ENCODE measurements at places on chromosomes 1 and 21.

DNA sequence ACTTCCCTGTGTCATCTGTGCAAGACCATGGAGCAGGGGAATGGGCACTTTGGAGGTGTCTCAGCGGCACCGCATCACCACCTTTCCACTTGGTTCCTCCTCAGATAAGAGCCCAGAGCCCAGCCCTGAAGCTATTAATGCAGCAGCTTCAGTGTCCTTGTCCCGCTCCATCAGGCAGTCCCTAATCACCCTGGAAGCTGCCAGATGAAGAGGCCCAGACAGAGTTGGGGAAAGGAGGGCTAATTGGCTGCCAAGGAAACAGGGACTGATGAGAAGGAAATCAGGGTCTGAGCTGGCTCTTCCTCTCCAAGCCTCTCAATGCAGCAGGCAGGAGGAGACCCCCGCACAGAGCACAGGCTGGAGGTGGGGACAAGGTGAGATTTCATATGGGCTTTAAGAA, 83.1 kb upstream of the KLHDC7A start:
- DNase-seq: no peak

- DNase-seq: no peak
Observed at GRCh38 chr1:26156285-26157038, 2.4 kb upstream of the FAM110D start.

DNA sequence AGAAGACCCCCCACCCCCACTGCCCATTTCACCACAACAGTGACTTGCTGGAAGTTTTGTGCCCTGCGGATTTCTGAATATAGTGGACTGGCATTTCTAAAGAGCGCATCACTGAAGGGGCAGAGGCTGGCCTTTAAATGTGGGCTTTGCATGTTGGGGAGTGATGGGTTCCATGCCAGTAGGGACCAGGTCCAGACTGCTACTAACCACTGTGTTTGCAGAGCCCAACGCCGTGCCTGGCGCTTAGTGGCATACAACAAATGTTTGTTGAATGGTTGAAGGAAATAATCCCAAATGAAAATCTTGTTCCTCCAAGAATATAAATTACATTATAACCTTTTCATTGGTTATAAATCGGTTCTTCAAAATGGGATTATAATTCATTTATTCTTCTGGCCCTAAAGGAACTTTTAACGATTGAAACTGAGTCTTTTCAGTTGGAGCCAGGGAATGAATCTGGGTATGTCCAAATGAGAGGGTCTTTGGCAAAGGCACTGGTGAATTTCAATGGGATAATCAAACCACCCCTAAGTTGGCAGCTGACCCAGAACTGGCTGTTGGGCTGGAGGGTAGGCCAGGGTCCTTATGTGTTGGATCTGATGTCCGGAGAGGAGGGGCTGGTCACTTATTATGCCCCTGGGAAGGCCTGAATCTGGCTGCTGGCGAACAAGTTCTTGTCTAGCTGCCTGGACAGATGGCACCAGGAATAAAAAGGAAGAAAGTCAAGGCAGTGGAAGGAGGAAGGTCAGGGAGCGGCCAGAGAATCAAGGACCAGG, 13.8 kb upstream of the SDHB start:
- DNase-seq: no peak

GRCh38 chr21:18249672-18250071, 5.0 kb downstream of the CHODL start:
- DNase-seq: no peak

DNA sequence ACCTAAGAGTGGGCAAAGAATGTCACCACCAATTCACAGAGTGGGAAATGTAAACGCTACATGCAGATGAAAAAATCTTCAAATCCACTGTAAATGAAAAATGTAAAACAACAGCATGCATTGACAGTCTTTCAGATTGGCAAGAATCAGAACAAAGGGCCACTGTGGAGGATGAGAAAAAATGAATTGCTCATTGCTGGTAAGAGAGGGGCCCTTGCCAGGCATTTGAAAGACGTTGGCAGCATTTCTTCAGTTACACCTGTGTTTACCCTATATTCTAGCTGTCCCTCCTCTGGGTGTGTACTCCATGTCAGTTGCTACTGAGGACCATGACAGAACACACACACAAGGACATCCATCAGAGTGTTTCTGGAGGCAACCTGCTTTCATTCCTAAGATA, 25.8 kb upstream of the AADACL3 start:
- no peak for DNase-seq

- no peak for DNase-seq
Observed at GRCh38 chr1:31906557-31906956, 31.6 kb downstream of the PTP4A2 start.

- DNase-seq: no peak
Observed at GRCh38 chr1:196385109-196385508, 223.1 kb downstream of the KCNT2 start.

DNA sequence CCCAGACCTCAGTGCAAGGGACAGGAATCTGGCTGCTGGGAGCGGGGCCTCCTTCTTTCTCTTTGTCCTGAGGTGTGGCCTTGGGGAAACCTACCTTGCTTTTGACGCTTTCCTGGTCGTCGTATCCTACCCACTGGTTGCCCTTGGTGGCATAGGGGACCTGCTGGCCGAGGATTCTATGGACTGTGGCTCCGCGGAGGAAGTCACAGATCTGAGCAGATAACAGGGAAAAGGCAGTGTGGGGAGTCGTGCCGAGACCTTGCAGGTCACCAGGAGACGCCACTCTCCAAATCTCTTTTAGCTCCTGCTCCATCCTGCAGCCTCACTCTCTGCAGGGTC, 4.0 kb upstream of the MYBPH start:
- no peak for DNase-seq

- DNase-seq: no peak
Observed at GRCh38 chr21:34023691-34024373, 49.5 kb upstream of the MRPS6 start.

- DNase-seq: peak; percentile 51
Observed at GRCh38 chr1:228101994-228102790, 933 bp downstream of the C1orf35 start.

DNA sequence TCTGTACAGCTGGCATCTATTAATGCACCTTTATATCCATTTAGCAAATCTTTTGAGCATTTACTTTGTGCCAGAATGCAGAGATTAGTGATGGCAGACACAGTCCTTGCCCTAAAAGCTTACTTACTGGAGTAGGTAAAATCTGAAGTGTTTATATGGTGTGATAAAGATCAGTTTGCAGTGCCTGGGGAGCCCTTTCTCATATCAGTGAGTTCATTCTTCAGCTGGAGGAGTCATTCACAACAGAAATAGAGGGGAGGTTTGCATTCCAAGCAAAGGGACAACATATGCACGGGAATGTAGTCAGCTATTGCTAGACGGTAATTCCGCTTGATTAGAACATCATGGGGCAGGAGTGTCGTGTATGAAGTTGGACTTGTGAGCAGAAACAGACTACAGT, 8.4 kb downstream of the SLC35F3 start:
- DNase-seq: no peak

- no peak for DNase-seq
Observed at GRCh38 chr1:245695211-245695610, 540.4 kb downstream of the KIF26B start.

GRCh38 chr1:44501047-44501890, 96.2 kb downstream of the RNF220 start:
- no peak for DNase-seq

DNA sequence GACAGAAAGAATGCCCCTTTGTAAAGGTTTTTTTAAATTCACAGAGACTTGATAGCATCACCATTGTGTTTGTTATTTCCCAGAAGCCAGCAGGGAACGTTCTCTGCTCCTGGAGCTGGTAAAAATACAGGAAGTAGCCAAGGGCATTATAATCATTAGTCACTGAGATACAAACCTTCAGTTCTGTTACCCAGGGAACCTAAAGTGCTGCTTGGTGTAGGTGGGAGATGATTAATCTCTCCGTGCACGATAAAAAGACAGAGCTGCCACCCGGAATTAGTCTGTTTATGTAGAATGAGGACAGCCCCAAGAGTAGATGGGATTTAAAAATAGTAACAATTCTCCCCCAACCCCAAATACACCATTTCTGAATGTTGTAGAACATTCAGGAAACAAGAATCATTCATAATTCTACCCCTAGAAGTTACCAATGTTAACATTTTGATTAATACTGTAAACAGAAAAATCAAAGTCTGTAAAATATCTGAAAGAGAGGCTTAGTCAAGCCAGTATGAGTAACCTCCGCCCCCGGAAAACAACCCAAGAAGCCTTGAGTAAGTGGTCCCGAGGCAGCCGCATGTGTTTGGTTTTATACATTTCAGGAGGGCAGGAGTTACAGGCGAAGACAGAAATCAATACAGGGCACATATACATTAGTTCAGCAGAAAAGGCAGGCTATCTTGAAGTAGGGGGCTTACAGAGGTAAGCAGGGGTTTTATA, 45.3 kb upstream of the CTBS start:
- peak; percentile 85 for DNase-seq

DNA sequence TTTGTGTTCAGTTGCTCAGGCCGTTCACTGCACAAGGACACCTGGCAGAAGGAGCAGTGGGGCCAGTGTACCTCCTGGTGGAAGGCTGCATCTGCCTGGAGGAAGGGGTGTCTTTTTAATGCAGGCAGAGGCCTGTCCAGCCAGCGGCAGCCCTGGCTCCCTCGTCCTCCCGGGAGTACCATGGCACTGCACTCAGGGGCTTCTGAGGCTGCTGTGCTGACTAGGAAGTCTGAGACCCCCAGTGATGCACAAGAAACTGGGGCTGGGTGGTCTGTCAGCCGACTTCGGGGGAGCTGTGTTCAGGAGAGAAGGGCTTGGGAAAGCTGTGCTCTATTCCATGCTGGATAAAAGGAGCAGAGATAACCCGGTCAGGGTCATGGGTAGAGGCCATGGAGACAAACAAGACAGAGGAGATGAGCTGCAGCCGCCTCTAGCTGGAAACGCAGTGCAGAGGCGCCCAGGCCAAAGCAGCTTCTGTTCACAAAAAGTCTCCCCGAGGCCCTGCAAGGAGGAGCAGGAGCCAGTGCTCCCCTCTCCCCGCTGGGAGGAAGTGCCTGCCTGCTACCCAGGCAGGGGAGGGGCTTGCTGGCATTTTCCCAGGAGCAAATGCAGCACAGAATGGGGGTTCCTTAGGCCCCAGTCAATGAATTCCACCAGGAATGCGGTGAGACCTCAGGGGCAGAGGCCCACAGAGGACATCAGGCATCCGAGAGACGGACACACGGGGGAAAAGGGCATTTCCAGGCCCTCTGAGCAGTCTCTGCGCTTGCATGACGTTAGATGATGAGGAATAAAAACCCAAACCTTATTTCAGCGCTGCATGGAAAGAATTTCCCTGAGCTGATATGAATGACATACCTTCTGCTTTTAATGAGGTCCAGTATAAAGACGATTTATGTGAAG, 17.2 kb upstream of the C2CD2 start:
- no peak for DNase-seq

DNA sequence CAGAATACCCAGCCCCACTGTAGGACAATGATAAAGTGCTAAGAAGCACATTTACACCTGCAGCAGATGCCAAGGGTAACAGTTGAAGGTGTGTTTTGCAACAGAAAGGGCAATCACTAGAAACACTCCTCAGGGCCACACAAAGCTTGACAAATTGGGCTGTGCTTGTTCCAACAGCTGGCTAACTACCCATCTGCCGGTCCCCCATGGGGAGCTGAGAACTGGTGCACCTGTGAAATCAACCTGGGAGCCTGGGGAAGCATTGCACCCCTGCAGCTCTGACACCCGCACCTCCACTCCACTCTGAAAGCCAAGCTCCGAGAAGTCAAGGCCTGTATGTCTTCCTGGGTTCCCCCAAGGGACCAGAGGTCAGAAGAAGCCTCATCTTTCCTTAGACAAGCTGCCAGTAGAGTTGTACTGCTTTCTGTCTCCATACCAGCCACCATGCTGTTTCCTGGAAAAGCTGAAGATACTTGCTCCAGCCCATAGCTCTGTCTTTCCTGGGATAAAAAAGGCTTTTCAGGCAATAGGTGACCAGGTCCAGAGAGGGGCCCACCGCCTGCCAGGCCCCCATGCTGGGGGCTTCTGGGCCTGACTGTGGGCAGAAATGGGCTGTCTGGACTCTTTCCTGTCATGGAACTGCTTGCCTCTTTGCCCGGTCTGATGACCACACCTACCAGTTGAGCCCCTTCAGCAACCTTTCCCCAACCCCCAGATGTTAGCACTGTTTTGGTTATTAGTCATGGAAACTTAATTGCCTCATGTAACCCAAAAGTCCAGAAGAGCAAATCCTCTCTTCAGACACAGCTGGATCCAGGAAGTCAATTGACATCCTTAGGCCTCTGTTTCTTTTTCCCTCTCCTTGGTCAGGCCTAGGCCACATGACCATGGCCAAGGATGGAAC, 93.6 kb downstream of the KIF14 start:
- DNase-seq: no peak

- no peak for DNase-seq
Observed at GRCh38 chr21:41961282-41961701, 7.5 kb upstream of the C2CD2 start.

- no peak for DNase-seq
Observed at GRCh38 chr1:201054091-201054543, 30.6 kb upstream of the KIF21B start.

GRCh38 chr1:222042120-222042519, 300.2 kb upstream of the DUSP10 start:
- no peak for DNase-seq

DNA sequence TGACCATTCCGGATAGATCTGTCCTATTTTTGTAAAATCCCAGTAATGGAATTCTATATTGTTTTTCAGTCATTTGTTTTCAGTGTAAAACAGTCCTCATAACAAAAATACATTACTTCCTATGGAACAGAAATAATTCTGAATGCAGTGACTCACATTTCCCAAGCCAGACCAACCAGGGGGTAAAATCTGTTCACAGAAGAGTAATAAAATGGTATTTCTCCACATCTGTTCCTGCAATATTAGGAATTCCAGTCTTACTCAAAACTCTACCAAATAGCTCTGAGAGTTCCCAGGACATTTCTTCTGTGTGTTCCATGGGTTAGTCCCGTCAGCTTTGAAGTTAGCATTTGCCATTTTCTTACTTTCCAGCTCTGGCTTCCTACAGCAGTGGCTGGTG, 2.6 kb upstream of the DDR2 start:
- DNase-seq: no peak

GRCh38 chr1:52640697-52641096, 7.7 kb downstream of the SHISAL2A start:
- no peak for DNase-seq

- no peak for DNase-seq
Observed at GRCh38 chr1:113142791-113143190, 69.8 kb downstream of the LRIG2 start.

DNA sequence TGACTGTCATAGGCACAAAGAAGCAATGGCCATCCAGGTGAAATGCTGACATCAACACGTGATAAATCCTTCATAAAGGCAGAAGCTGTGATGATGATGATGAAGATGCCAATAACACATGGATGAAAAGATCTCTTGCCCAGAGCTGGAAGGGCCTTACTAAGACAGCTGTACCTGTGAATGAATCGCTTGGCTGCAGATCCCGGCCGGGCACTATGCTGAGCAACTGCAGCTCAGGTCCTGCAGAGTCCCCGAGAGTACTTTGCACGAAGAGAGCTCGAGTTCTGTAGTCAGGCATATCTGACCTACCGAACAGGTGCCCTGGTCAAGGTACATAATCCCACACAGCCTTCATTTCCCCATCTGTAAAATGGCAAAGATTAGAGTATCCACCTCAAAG, 48.8 kb downstream of the PGBD5 start:
- no peak for DNase-seq

- no peak for DNase-seq
Observed at GRCh38 chr1:223364685-223365382, 858 bp upstream of the SUSD4 start.
